ENCODE measurements at places on chromosomes 2 and 18.

GRCh38 chr2:88626171-88627054 is 851 bp downstream of the EIF2AK3 start:
- DNase-seq = peak; percentile 35

- no peak for DNase-seq
Observed at GRCh38 chr2:106857882-106858478, 28.0 kb downstream of the ST6GAL2 start.

DNA sequence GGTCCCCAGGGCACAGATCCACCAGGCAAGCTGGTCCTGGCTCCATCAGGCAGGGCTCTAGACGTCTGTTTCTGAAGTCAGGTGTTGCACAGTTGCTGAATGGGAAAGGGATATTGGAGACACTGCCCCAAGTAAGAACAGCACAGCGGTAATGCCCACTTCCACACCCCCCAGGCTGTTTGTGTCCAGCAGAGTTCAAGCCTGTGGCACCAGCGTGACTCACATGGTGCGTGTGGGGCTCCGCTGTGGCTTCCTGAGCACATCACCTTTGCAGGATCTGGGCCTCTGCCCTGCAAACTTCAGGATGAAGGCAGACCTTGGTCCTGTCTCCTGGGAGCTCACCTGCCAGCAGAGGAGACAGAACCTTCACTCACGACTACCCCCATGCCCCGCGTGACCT is 203.3 kb downstream of the TFCP2L1 start:
- no peak for DNase-seq

DNA sequence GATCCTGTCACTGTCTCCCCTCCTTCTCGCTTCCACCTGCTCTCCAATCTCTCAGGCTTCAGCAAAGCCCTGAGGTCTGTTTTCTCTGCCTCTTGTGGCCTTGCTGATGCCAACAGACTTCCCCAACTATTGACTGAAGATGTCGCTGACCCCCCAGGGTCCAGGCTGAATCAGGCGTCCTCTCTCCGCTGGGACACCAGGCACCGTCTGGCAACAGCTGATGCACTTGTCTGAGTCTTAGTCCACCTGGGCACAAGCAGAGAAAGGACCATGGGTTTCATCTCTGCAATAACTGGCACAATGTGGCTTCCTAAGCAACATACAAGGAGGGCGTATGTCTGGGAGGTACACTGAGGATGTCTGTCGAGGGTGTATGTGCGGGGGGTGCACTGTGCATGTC is 248.7 kb upstream of the MYT1L start:
- DNase-seq = no peak

DNA sequence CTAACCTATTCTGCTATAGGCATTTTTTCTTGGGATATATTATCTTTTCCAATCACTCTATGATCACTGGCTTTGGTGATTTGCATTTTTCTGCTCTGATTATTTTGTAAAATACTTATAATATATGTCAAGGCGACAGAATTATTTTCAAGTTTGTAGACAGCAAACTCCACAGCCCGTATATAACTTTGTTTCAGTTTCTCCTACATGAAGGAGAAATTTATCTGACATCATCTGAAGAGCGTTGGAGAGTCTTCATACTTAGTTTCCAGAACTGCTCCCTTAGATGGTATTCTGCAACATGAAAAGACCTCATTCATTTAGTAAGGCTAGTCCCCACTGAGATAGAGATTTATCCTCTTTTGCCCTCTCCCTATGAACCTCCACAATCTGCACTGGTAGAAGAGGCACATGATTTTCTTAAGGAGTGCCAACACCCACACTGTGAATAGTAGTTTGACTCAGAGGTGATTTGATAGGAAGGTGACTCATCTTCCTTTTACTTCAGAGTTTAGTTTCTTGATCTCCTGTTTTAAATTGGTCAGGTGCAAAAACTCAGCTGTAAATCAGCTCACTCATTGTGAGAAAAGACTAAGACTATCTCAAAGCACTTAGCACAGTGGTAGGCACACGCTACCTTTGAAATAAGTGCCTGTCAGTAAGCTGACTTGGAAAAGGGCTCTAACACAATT is 1848.6 kb upstream of the CELF4 start:
- DNase-seq = no peak

- no peak for DNase-seq
Observed at GRCh38 chr2:9655441-9656269, 24.9 kb upstream of the YWHAQ start.

GRCh38 chr18:35559867-35560266 is 21.7 kb upstream of the GALNT1 start:
- DNase-seq = no peak

- no peak for DNase-seq
Observed at GRCh38 chr2:95208106-95208505, 785 bp downstream of the ZNF892 start.

DNA sequence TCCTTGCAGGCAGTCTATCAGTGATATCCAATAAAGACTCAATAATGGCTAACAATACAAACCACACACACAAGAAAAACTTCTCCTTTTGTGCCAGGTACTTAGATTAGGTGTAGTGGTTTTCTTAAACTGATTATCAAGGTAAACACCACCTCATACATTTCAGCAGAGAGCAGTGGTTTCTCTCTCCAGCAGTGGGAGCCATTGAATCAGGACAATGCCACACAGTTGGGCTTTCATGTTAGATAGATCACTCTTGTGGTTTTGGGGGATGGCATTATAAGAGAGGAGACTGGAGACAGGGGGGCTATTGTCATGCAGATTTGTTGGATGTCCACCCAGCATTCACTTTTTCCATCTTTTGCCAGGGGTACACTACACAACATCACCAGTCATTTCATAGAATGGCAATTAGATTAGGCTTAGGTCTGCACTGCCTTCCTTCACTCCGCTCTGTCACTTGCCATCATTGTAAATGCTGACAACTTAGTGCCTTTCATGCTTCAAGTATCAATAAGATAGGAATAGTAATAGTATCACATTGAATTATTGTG is 13.6 kb upstream of the IRS1 start:
- DNase-seq = no peak

GRCh38 chr2:28752631-28753376 is 1.2 kb downstream of the PPP1CB start:
- DNase-seq = no peak

GRCh38 chr2:230984393-230985220 is 11.3 kb upstream of the SPATA3 start:
- no peak for DNase-seq

DNA sequence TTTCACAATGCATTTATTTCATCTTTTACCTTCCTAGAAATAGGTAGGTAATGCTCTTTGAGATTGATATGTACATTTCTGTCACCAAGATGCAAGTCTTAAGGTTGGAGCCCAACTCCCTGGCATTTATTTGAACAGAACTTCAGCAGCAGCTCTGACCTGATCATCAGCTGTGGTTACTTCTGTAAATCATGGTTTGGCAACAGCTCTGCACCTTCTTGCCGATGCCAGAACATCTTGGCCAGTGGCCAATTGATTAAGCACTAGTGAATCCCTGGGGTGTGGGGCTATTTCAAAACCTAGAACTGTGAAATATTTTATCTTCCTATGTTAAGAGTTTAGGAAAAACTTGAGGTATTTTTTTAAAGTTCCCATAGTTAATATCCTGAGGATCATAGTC is 124.8 kb upstream of the NYAP2 start:
- DNase-seq = no peak

GRCh38 chr18:67916097-67916496 is 399.6 kb upstream of the DSEL start:
- no peak for DNase-seq

DNA sequence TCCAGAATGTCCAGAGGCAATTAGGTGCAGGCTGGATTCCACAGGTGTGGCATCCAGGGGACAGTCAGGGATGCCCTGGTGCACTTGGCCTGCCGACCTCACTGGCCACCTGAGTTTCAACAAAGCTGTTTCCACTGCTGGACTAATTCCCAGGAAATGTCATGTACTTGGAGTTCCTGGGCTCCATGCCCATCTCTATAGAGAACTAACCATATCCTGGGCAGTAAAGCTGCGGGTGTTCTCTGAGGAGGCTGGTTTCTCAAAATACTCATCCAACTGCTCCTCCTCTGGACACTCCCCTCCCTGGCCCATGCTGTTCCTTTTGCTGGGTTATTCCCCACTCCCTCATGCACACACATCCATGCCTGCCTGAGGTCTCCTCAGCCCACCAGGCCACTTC is 161.9 kb upstream of the SKOR2 start:
- no peak for DNase-seq

DNA sequence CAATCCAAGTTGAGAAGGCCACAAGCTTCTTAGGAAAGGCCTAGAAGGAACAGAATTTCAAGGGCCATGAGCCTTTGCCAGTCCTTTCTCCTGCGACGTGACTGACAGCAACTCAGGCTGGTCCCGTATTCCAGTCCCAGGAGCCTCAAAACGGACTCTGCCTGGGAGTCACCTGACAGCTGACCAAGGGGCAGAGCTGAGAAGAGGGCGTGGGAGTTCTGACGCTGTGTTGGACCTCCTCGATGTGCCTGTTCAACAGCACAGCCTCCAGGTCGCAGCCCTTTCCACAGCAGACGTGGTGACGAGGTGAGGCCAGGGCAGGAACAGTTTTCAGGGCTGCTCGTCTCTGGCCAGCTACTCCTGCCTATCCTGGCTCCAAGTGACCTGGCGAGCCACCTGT is 37.6 kb downstream of the CENPO start:
- DNase-seq = no peak

DNA sequence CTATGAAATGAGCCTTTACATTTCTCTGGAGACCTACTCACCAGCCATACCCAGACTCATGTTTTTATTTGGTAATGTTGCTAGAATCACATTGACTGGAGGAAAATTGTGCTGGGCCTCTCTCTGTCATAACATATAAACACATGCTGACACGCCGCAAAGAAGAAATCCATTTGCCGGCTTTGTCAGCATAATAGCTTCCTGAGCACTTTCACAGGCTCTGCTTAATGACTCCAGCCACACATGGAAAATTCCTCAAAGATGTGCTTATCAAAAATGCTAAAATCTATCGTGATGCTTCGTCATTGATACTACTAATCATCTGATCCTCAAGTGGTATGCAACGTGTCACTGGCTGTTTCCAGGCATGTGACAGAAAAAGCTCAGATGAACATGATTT is 63.1 kb downstream of the RND3 start:
- DNase-seq = no peak

DNA sequence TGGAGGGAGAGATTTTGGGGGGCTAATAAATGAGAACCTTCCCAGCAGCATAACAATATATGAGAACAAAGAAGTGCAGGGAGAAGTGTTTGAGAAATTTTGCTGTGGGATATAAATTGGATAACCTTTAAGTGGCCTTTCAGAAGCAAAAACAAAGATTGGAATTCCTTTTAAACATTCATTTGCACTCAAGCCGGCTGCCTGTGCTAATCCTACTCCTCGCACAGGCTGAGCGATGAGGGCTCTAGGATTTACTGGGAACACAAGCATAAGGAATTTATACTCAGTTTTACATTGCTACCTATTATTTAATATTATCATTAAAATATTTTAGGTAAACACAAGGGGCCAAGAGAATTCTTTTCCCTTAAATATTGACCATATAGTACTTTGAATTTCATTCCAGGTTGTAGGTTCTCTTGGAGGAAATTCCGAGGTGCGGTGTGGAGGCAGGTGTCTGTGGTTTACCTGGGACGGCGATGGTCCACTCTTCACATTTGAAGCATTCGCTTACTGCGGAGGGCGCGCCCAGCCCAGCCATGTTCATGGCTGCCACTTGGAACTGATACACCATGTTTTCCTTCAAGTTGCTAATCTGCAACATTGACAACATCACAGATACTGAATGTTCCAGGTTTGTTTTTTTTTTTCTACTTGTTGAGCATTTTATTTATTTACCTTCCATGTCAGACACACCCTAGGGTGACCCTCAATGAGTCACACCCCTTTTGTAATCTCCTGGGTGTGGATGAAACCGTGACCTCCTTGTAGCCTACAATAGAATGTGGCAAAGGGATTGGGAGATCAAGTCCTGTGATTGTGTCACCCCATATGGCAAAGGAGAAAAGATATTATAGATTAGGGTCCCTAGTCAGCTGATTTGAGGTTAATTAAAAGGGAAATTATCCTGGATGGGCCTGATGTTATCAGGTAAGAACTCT is 100.1 kb downstream of the MYOM1 start:
- no peak for DNase-seq

DNA sequence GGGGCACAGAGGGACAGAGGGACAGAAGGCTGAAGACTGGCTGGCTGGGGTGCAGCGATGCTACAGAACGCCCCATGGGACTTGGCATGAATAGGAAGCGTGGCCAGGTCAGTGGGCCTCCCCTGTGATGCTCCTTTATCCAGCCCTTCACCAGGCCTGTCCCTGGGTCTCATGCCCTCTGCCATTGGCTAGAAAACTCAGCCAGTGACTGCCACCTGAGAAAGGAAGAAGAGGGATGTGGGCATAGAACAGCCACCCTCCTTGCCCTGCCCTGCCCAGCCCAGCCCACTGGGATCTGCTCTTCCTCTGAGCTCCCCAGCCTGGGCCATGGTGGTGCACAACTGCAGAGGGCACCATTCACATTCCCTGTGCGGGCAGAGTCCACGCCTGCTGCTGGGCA is 10.5 kb upstream of the LAPTM4A start:
- DNase-seq = no peak

DNA sequence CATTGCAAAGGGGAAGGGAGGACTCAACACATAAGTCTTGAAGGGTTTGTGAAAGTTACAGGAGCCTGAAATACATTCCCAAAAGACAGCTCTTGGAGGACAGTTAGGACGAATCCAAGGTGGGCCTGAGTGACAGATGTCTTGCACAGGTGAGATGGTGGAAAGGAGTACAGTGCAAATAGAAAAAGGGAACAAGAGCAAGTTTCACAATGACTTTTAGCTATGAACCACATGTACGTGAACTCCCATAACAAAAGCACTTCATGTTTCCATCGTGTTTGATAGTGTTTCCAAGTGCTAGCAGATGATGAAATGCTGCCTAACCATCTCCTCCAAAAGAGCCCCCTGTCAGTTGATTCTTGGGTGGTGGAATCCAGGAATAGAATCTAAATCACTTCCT is 1.8 kb downstream of the IL18RAP start:
- no peak for DNase-seq

DNA sequence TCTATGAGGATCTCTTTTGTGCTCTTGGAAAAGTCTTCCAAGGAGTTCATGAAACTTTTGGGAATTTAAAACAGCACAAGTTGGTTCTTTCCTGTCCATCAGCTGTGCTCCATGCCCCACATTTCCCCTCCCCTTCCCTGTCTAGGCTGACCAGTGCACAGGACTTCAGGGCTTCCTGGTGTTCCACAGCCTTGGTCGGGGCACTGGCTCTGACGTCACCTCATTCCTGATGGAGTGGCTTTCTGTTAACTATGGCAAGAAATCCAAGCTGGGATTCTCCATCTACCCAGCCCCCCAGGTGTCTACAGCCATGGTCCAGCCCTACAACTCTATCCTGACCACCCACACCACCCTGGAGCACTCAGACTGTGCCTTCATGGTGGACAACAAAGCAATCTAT is 8.1 kb upstream of the DNAJB2 start:
- DNase-seq = no peak

DNA sequence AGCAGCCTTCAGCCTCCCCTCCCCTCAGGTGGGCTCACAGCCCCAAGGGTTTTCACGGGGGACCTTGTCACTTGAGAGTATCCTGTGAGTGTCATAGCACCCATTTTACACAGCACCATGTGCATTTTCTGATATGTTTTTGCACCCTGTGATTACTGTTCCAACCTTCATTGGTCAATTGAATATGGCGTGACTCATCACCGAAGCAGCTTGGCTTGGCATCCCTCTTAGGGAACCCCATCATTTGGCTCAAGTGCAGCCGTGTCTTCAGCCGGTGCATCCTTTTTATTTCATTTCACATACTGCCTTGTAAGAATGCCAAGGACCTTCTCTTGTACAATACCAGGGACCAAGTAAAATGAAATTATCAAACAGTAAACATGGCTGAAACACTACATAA is 57.6 kb downstream of the NPAS2 start:
- no peak for DNase-seq
